Prostate gland (tissue), 2 donors: ENCODE measurements at places on chromosomes 1 and 21. TPM values are rescaled to one million over a fixed set of nuclear protein-coding genes. Genes with fewer than 3 reads are reported as not detected.
A peak's percentile ranks its signal among the peaks of the same experiment; 100 is the strongest.

PTGFR gene
- 0.46 TPM for total RNA-seq

CEP85 gene
- 21.0 TPM for total RNA-seq

CRNN gene
- not detected for total RNA-seq

NUDT17 gene
- 3.5 TPM for total RNA-seq

SFN gene
- total RNA-seq: 39.2 TPM

DNA sequence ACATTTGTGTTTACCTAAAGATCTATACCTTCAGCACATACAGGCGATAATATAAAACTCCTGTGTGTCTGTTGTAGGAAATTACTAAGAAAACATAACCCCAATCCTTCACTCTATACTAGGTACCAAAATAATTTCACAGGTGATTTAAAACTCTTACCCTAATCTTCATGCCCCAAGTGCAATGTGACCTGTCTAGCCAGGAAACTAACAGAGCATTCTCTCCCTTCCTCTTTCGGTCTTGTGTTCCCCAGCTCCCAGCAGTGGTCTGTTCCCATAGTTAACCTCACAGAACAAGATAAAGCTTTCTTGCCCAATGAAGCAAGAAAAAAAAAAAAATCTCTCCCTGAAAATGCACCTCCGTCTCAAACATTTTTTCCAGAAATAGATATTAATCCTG lies 493.5 kb downstream of the DPYD start:
- H3K36me3 ChIP-seq: no peaks in the 10 kb centered on the region
- no peak overlapping the region for H3K4me3 ChIP-seq
- DNase-seq: no peak
- no peaks in the 10 kb centered on the region for H3K27me3 ChIP-seq
- no peaks in the 10 kb centered on the region for H3K4me1 ChIP-seq

DNA sequence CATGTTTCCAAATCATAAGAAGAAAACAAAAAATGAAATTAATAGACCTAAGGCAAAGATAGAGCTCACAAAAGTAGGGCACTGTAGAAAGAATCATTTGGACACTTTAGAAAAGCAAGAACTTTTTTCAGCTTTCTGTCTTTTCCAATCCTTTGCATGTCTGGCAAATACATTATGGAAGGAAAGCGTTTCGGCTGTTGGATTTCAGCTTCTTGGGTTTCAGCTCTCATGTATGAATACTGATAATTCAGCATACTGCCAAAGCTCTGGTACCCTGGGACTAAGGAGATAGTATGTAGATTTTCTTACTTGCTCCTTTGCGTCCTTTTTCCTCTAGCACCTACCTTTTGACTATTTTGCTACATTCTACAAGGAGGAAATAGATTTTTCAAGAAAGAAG lies 375.9 kb downstream of the BRINP3 start:
- H3K4me1 ChIP-seq: no peaks in the 10 kb centered on the region
- no peaks in the 10 kb centered on the region for H3K27me3 ChIP-seq
- no peaks in the 10 kb centered on the region for H3K36me3 ChIP-seq
- no peak overlapping the region for H3K27ac ChIP-seq
- no peak for DNase-seq
- H3K4me3 ChIP-seq: no peak overlapping the region

GRCh38 chr1:48677306-48678287 lies 99.1 kb downstream of the BEND5 start:
- peak; percentile 71 for DNase-seq
- H3K36me3 ChIP-seq: no peaks in the 10 kb centered on the region
- no peaks in the 10 kb centered on the region for H3K4me1 ChIP-seq

DNA sequence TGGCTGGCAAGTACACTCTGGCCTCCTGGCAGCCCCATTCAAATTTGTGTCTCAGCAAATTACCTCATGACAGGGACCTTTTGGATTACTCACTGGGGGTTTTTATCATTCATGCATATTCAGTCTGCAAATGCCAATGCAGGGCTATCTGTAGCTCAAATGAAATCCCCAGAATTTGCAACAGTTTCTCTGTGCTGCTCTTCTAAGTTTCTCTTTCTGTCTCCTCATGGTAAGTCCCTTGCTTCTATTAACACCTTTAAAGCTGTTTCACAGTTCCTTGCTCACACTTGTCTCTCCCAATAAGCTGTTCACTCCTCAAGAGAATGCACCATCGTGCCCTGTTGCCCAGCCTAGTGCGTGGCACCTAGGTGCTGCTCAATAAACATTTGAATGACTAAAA lies 3.3 kb upstream of the FAM78B start:
- H3K27me3 ChIP-seq: no peaks in the 10 kb centered on the region
- no peaks in the 10 kb centered on the region for H3K36me3 ChIP-seq
- H3K4me1 ChIP-seq: peaks cover 5% of the 10 kb centered on the region
- H3K4me3 ChIP-seq: no peak overlapping the region
- H3K27ac ChIP-seq: no peak overlapping the region

DNA sequence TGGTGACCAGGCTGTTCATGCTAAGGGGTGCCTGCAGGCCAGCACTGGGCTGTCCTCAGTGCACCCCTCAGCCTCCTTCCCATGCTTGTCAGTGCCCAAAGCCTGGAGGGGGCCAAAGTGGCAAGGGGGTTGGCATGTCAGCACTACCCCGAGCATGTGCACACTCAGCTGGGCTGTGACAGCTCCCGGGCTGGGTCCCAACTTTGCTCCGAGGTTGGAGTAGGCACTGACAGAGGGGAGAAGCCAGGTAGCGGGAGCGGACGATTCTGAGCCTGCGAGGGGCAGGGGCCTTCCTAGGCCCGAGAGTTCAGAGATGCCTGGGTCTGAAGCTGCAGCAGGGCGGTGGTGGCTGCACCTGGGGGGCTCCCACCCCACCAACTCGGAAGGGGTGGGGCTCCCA lies 119.0 kb downstream of the MAST2 start:
- H3K27ac ChIP-seq: no peak overlapping the region
- no peaks in the 10 kb centered on the region for H3K36me3 ChIP-seq
- no peak for DNase-seq
- no peaks in the 10 kb centered on the region for H3K4me1 ChIP-seq
- no peak overlapping the region for H3K4me3 ChIP-seq

DNA sequence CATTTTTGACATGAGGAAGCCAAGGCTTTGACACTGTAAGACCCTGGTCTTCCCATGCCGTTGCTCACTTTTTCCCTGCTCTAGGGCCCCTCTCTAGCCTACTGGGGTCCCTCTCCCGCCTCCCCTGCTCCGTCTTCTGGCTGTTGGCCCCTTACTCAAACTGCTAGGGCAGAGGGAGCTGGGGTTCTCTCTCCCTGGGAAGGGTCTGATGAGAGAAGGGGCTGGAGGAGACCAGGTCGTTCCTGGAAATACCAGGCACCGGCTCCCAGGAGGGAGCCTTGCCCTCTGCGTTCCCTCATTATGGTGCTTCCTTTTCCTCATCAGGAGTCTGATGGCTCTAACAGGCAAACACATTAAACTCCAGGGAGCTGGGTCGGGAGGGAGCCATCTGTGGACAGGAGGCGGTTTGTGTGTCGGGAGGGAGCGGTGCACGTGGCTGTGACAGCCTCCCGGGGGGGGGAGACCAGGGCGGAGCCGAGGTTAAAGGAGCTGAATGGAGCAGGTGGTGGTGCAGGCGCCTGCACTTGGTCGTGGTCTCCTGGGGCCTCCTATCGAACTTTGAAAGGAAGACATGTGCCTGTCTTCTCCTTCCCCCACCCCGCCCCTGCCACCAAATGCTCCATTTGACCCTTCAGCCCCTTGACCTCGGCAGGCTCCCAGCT lies 35.4 kb upstream of the LHX4 start:
- H3K4me3 ChIP-seq: no peak overlapping the region
- H3K4me1 ChIP-seq: no peaks in the 10 kb centered on the region

- no peaks in the 10 kb centered on the region for H3K4me1 ChIP-seq
- no peak for DNase-seq
- peaks cover 6% of the 10 kb centered on the region for H3K36me3 ChIP-seq
Measured at GRCh38 chr1:9724706-9725476, 73.4 kb downstream of the PIK3CD start.
